Fibroblast of upper back skin (primary cell): ENCODE measurements at places on chromosomes 7 and 10.
A peak's percentile ranks its signal among the peaks of the same experiment; 100 is the strongest.

GRCh38 chr7:43914795-43915194, 8.4 kb upstream of the URGCP start:
- DNase-seq, result no peak

DNA sequence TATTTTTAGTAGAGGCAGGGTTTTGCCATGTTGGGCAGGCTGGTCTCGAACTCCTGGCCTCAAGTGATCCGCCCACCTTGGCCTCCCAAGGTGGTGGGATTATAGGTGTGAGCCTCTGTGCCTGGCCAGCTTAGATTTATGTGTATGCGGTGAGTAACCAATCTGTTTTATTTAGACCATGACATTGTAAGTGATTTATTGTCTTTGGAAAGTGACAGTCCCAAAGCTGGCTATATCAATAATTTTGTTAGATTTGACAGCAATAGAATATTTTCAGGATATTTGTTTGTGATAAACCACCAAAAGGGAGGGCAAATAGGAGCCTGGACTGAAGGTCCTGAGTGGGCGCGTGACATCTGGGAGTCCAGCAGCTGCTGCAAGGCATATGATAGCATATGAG, 75.7 kb downstream of the XRCC2 start:
- DNase-seq, result no peak

GRCh38 chr7:22487978-22488642, 11.9 kb downstream of the STEAP1B start:
- DNase-seq, result no peak

- DNase-seq, result no peak
Measured at GRCh38 chr10:27512548-27512947, 8.4 kb downstream of the RAB18 start.

DNA sequence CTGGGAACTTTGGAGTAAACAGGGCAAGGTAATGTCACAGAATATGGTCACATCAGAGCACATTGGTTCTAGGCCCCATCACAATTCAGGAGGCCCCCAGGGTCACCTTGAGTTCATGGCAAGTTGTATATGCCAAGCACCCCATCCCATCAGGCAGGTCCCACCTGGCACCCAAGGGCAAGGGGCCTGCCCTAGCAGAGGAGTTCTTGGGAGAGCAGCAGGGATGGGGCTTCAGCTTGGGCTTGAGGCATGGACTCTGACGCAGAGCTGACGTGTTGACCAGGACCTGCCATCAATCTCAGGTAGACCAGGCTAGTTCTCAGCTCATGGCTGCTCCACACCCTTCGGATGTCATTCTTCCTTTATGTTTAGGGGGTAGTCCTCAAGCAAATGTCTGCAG, 20.9 kb downstream of the PLAC9 start:
- no peak for DNase-seq

GRCh38 chr7:18445483-18445882, 50.1 kb upstream of the HDAC9 start:
- DNase-seq, result no peak

- no peak for DNase-seq
Measured at GRCh38 chr7:3043544-3044371, at the start of gene CARD11. TSS of gene CARD11 (minus strand) at chr7:3043867. CDS start at chr7:2958506, 85,361 bp downstream.

- DNase-seq, result no peak
Measured at GRCh38 chr7:157188091-157188665, 49.5 kb downstream of the UBE3C start.

- DNase-seq, result peak; percentile 55
Measured at GRCh38 chr7:79090543-79090942, 362.9 kb downstream of the MAGI2 start.

- peak; percentile 70 for DNase-seq
Measured at GRCh38 chr7:137944168-137944567, 57.7 kb downstream of the CREB3L2 start.

GRCh38 chr7:69035826-69036225, 562.4 kb upstream of the AUTS2 start:
- DNase-seq, result no peak

DNA sequence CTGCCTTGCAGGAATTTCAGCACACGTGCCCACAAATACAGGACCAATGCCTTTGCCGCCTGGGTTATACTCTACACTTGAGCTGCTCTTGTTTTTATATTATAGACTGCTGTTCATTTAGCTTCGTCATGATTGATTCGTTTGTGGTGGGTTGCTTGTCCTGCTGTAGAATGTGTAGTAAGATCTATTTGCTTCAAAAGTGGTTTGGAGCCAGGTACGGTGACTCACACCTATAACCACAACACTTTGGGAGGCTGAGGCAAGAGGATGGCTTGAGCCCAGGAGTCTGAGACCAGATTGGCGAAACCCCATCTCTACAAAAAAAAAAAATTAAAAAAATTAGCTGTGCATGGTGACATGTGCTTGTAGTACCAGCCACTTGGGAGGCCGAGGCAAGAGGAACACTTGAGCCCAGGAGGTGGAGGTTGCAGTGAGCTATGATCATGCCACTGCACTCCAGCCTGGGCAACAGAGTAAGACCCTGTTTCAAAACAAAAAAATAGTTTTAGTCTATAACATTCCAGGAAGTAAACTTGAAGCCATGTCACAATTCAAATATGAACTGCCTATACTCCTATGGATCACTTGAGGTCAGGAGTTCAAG, 9.0 kb upstream of the RHBDD2 start:
- DNase-seq, result peak; percentile 50

DNA sequence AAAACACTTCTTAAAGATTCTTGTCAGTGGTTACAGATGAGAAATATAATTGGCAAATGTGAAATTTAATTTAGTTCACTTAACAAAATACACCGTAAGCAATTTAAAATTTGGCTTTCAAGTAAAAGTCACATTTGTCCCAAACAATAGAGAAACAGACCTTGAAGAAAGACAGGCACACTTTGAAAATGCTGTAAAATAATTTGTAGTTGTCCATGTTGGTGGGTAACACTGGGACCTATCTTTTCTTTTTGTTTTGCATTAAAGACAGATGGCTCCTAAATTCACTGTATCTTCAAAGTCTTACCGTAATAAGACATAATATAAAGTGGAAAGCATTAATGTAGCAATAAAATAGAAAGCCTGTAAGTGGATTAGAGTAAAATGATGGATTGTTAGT, 3.3 kb downstream of the GRK5 start:
- DNase-seq, result no peak
